ENCODE measurements at places on chromosomes 11 and 22. TPM values are rescaled to one million over a fixed set of nuclear protein-coding genes. Genes with fewer than 3 reads are reported as not detected.

GRCh38 chr22:47015589-47016178 lies 253.2 kb downstream of the TBC1D22A start:
- no peak for DNase-seq

GRCh38 chr11:116794851-116795250 lies 3.2 kb upstream of the APOA5 start:
- DNase-seq: no peak

GRCh38 chr11:111878385-111878848 lies 548 bp downstream of the FDXACB1 start:
- no peak for DNase-seq

GRCh38 chr11:62443390-62444235 lies 24.8 kb downstream of the SCGB1A1 start:
- no peak for DNase-seq

DNA sequence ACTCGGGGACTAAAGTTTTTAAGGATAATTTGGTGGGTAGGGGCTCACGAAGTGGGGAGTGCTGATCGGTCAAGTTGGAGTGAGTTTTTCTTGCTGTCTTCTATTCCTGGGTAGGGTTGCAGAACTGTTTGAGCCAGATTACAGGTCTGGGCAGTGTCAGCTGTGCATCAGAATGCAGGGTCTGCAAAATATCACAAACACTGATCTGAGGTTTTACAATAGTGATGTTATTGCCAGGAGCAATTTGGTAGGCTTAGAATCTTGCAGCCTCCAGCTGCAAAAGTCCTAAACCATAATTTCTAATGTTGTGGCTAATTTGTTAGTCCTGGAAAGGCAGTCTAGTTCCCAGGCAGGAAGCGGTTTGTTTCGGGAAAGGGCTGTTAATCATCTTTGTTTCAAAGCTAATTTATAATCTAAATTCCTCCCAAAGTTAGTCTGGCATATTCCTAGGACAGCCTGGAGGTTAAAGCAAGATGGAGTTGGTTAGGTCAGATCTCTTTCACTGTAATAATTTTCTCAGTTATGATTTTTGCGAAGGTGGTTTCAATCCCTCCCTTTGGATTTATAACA lies 39.7 kb upstream of the CALCA start:
- no peak for DNase-seq

DNA sequence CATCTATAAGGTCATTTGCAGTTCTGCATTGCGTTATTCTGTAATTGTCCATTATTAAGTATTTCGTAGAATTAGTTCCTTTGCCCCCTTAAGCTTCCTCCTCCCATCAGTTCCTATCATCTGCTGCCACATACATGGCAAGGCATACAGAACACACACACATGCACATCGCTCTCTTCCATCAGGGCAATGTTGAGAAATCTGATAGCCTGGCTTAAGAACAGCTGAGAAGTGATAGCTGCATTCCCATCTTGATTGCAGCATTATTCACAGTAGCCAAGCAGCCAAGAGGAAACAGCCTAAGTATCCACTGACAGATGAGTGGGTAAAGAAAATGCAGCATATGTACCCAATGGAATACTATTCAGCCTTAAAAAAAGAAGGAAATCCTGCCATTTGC lies 186.8 kb upstream of the CADM1 start:
- DNase-seq: no peak

- DNase-seq: no peak
These were observed 264 bp downstream of the BCO2 start for GRCh38 chr11:112175599-112175952.

GRCh38 chr11:123034597-123034996 lies 27.3 kb downstream of the HSPA8 start:
- DNase-seq: no peak

- no peak for DNase-seq
These were observed 5.0 kb downstream of the ZP1 start for GRCh38 chr11:60872124-60872960.

- no peak for DNase-seq
These were observed 92.8 kb upstream of the SEPTIN5 start for GRCh38 chr22:19621373-19622060.

GRCh38 chr11:82557274-82557673 lies 176.4 kb downstream of the FAM181B start:
- DNase-seq: peak; percentile 23

GRCh38 chr11:106998116-106998915 lies 20.0 kb downstream of the GUCY1A2 start:
- DNase-seq: no peak

The PLAAT2 gene
- 6.5 TPM for polyA plus RNA-seq

The OR52B4 gene
- not detected for polyA plus RNA-seq

The CNIH2 gene
- polyA plus RNA-seq: not detected

The ZNF215 gene
- 2.7 TPM for polyA plus RNA-seq

The MS4A4A gene
- 0.53 TPM for polyA plus RNA-seq
